M059J (cell line): ENCODE measurements at places on chromosomes 12 and 14. TPM values are rescaled to one million over a fixed set of nuclear protein-coding genes. Genes with fewer than 3 reads are reported as not detected.
A peak's percentile ranks its signal among the peaks of the same experiment; 100 is the strongest.

Gene KRT85
- total RNA-seq: not detected in 2 replicates

- DNase-seq: peak; percentile 73
Observed at GRCh38 chr12:22101749-22102243, 55.8 kb downstream of the CMAS start.

Gene PLEKHH1
- 1.6 and 1.8 TPM in 2 replicates for total RNA-seq

- peak; percentile 9 for DNase-seq
Observed at GRCh38 chr14:76546426-76547221, 170.7 kb downstream of the ESRRB start.

- no peak for DNase-seq
Observed at GRCh38 chr12:8064131-8064530, 2.0 kb downstream of the C3AR1 start.

- DNase-seq: no peak
Observed at GRCh38 chr14:26286081-26286912, 311.5 kb downstream of the NOVA1 start.

Gene CLECL1
- not detected in 2 replicates for total RNA-seq

DNA sequence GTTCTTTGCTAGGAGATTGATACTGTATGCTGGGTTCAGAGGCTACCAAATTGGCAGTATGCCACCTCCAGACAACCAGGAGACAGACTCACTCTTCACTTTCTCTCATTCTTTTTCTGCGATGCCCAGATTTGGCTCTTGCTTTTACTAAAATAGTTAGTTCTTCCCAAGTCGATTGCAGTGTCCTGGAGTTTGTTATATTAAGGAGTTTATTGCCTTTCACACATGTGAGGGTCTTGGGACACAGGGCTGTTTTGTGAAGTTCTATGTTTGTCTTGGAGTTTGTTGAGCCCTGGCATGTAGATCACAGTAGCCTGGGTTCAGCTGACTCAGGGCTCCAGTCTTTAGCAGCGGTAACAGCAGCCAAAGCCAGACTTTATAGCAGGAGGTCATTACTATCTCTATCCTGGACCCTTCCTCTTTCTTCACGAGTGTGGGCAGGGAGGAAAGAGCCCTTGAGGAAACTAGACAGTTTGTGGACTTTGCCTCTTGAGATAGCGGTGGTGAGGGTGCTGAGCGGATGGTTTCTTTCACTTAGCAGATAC lies 1.6 kb downstream of the MLEC start:
- peak; percentile 50 for DNase-seq

DNA sequence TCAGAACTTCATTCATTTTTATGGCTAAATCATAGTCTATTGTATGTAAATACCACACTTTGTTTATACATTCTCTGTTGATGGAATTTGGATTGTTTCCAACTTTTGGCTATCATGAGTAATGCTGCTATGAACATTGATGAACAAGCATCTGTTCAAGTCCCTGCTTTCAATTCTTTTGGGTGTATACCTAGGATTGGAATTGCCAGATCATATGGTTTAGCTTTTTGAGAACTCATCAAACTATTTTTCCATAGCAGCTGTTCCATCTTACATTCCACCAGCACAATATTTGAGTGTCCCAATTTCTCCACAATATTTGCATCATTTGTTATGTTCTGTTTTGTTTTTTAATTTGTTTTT lies 52.3 kb upstream of the CCND2 start:
- DNase-seq: no peak

DNA sequence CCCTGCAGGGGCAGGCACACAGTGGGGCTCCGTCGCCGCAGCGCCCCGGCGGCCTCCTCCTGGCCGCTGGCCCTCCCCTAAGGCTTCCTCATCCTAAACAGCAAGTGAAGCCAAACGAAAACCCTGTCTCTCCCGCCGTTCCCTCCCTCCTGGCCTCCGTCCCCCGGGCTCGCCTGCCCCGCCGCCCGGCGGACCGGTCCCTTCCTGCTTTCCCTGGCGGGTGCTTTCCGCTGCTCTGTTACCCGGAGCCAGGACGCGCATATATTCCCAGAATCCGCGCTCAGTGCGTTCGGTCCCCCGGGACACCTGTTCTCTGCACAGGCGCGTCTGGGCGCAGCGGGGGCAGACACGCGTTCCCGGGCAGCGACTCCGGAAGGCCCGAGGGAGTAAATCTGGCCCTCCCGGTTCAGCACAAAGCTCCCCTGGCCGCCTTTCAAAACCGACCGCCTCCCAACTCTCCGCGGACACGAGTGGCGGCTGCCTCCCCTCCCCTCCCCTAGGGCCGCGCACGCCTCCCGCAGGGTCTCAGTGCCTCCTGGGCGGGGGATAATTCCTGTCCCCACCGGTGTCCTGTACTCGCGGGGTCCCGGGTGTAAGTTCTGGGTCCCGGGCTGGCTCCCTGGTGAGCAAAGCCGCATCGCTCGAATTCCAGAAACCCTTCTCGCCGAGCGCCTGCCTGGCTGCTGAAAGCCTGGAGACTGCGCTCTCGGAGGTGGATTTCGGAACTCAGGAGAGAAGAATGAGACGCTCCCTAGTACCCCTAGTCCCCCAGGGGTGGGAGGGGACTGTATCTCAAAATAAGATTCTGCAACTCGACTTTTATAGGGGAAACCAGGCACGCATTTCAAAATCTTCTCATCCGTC lies 21.4 kb upstream of the CEP170B start:
- DNase-seq: no peak

DNA sequence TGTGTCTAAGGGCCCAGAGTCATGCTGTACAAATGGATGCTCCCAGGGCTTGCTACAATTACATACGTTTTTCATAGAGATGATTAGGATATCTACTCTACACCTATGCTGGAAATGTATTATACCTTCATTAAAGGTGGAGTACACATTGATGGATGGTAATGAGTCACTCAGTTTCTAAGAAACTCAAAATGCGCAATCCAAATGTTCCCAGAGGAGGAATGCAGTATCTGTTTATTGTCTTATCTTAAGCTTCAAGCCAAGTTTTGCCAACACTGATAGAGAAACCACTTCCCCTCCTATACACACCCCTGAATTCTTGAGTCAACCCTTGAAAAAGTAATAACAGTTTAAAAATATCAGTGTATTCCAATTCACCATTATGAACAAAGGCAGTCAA lies 266.6 kb upstream of the FAR2 start:
- DNase-seq: peak; percentile 36

Gene INHBE
- total RNA-seq: 0.42 and 1.4 TPM in 2 replicates

Gene KRT3
- not detected in 2 replicates for total RNA-seq

GRCh38 chr12:86772696-86773095 lies 516.5 kb upstream of the MGAT4C start:
- peak; percentile 36 for DNase-seq

Gene HOXC11
- total RNA-seq: 1.7 and 1.9 TPM in 2 replicates

- DNase-seq: no peak
Observed at GRCh38 chr12:63790608-63790945, 10.9 kb downstream of the RXYLT1 start.

Gene C12orf42
- total RNA-seq: not detected in 2 replicates

DNA sequence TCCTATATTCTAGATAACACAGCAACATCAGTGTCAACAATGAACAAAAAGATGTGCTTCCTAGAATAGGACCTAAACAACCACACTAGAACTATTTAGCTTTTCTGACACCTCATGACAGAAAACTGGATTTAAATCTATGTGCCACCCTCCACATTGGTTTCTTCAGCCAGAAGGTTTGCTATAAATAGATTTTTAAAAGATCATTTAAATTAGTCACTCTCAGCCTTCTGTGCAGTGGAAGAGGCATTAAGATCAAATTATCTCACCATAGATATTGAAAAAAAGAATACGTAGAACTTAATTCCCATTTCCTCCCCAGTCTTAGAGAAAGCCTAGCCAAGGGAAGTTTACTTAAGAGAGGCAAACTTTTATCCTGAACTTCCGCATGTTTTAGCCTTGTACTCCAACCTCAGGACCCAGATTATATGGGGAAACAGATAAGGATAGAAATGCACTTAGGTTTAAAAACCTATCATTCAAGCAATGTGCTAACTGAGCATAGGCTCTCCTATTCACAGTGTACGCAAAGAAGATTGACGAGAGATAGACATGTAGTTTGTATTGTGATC lies 59.6 kb downstream of the NELL2 start:
- no peak for DNase-seq

Gene FRS2
- 25.9 and 38.1 TPM in 2 replicates for total RNA-seq

Gene GNG2
- total RNA-seq: 13.9 and 14.7 TPM in 2 replicates

DNA sequence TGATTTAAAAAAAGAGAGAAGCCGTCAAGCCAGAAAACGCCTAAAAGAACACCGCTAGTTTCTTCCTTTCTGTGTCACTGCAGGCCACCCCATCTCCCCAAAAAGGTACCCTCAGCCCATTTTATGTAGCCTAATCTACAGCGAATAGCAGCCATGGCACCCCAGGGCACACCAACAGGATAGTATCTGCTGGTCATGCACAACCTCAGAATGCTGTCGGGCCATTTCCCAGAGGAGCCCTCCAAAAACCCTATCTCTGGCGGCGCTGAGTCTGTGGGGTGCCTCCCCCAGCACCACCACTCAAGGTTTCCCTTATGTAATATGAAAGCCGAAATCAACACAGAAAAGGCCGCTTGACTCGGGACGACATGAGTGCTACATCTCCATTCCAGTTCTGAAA lies 98.9 kb downstream of the BCL11B start:
- no peak for DNase-seq

DNA sequence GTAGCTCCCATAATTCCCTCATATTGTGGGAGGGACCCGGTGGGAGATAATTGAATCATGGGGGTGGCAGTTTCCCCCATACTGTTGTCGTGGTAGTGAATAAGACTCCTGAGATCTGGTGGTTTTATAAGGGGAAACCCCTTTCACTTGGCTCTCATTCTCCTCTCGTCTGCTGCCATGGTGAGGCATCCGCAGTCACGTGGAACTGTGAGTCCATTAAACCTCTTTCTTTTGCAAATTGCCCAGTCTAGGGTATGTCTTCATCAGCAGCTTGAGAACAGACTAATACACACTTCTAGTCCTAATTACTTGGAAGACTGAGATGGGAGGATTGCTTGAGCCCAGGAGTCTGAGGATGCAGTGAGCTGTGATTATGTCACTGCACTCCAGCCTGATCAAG lies 64.4 kb downstream of the TMX1 start:
- peak; percentile 86 for DNase-seq

DNA sequence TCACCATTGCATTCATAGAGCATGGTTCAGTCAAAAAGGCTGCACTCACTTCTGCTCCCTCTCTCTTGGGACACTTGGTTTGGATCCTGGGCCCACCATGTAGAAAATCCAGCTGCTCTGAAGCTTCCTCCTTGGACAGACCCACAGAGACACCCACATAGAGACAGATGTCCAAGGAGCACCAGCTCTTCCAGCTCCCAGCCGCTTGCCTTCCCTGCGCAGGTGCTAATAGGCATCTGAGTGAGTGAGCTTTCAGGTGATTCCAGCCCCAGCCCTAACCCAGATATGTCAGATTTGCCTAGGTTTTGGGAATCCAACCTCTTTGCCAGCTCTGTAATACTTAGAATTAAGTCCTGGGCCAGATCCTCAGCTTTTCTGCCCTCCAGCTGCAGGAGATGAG lies 38.6 kb downstream of the DLK1 start:
- no peak for DNase-seq

DNA sequence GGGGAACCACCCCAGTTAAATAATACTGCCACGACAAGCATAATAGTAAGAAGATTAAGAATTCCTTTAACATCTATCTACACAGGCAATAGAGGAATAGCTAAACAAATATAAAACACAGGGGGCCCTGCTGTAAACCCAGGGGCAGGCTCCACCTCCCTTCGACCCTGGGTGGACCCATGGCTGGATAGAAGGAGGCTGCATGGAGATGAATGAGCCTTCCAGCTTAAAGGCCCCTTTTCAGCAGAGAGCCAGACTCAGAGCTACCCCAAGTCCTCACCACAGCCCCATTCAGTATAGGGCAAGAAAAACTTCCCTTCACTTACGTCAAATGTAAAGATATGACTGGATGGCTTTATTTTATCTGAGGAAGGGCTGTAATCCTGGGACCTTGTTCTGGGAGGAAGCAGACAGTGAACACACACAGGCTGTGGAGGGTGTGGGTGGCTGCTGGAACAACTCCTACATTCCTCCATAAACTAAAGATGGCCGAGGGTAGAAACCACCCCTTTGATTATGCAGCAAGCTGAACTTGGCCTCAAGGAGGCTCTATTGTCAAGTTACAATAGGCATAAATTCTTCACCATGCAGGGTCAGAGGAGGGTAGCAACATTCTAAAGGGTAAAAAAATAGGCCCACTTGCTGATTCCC lies 30.4 kb downstream of the NUAK1 start:
- peak; percentile 36 for DNase-seq

Gene STAT6
- not detected in 2 replicates for total RNA-seq

Gene TDP1
- total RNA-seq: 28.0 and 34.8 TPM in 2 replicates

DNA sequence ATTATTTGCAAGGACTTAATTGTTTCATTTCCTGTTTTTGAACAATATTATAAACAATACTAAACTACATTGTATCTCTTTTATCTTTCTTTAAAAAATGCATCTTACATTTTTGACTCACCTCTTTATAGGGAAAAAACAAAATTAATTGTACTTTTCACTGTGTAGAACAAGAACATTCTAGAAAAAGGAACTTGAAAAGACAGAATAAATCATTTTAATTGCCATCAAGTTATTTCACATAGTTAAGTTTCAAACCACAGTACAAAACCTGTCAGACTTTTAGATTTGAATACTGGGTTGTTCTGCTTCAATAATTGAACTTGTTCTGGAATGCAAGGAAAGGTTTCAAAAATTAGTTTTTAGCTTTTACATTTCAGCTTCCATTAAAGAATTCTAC lies 50.0 kb downstream of the SLC38A6 start:
- DNase-seq: no peak

DNA sequence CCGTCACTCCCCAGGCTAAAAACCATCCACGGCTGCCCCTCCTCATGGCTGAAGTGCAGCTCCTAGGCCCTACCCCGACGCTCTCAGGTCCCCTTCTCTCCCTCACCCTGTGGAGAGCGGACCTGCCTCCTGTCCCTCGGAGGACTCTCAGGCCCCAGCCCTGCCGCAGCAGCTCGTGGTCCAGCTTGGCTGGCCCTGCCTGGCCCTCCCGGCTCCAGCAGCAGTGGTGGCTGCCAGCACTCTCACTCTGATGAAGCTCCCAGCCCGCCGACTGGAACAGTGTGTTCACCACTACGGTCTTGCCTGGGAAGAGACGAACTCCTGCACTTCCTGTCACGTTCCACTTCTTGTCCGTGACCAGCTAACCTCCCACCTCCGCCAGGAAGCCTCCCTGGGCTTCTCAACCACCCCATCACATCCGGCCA lies 11.1 kb downstream of the BAG5 start:
- no peak for DNase-seq

DNA sequence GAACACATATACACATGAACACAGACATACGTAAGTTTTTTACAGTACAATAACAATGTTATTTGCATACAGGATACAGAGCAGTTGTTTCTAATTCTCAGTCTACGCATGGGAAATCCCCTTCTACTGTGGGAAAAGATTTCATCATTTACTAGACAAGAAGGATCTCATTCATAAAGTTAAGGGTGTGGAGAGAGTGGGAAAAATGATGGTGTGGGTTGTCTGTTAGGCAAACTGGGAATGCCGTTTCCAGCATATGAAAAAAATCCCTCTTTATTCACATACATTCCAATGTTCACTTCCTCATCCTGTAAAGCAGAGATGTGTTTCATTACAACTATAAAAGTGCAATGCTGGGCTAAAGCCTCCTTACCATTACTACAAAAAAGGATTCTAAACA lies 120.9 kb downstream of the SINHCAF start:
- peak; percentile 13 for DNase-seq

GRCh38 chr14:50308363-50308915 lies 3.6 kb downstream of the L2HGDH start:
- DNase-seq: peak; percentile 48
